ENCODE measurements at places on chromosomes 11 and 22.
A peak's percentile ranks its signal among the peaks of the same experiment; 100 is the strongest.

DNA sequence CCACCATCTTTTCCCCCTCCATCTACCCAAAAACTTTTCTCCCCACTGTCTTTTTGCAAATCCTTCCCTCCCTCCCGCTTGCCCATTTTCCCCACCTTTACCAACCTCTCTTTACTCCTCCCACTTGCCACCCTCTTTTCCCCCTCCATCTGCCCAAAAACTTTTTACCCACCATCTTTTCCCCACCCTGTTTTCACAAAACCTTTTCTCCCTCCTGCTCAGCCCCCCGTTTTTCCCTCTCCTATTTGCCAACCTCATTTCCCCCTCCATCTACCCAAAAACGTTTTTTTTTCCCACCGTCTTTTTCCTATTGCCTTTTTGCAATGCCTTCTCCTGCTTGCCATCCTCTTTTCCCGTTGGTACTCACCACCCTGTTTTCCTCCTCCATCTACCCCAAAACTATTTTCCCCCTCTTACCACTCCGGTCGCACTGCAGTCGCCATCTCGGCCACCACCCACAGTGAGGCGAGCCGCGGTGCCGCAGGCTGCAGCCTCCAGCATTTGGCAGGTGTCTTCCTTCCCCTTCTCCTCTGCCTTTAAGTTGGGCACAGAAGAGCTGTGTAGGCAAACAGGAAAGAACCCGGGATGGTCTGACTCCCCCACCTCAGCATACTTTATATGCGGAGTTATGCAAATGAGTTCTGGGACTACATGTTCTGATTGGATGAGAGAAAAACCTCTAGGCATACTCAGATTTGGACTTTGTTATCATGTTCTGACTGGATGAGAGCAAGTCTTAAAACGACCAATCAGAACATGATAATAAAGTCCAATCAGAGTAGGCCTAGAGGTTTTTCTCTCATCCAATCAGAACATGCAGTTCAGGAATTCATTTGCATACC lies 121.2 kb upstream of the VPREB1 start:
- no peak for DNase-seq

DNA sequence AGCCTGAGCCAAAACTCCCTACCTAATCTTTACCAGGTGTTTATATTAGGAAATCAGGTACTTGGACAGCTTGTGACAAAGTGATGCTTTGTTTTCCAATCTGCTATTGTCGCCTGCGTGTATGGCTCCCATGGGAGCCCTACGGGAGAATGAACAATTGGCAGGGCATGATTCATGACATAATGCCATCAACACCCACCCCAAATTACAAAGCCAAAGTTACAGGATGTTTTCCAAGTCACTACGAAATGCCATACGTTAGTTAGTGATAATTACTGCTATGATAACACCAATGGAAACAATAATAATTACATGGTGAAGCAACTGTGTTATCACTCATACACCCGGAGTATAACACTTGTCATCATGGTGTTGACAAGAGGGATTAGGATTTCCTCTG lies 226.4 kb downstream of the FAM181B start:
- DNase-seq: no peak

DNA sequence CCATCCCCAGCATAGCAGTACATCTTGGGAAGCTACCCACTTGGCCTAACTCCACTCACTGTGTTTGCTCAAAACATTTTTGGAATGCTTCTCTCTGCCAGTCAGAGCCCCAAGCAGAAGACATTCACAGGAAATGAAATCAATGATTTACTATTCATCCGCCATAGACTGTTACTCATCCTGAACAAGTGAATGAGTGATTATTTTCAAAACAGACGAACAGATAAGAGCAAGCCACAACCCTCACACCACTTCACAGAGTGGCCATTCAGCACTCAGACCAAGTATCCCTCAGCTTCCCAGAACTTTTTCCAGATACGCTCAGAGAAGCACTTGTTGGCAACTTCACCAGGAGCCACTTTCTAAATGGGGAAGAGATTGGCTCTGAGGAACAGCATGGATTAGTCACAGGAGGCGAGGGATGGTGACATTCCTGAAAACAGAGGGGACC lies 13.0 kb upstream of the UBASH3B start:
- DNase-seq: no peak

DNA sequence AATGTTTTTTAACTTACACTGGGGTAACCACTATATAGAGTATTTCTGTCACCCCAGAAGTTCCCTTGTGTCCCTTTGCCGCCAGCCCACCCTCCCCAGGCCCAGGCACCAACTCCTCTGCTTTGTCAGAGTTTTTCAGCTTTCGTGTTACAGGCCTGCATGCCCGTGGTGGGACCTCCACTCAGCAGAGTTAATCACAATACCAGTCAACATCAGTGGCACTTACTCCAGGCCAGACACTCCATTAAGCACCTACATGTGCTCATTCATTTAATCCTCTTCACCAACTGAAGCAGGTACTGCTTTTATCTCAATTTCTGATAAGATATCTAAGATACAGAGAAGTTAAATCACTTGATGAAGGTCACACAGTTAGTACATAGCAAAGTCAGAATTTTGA lies 63.3 kb downstream of the LIF start:
- no peak for DNase-seq

GRCh38 chr22:35743326-35743860 lies 25.7 kb downstream of the APOL5 start:
- no peak for DNase-seq

- no peak for DNase-seq
Measured at GRCh38 chr11:133834682-133835592, 10.4 kb downstream of the SPATA19 start.

GRCh38 chr11:57502870-57503269 lies 12.6 kb downstream of the SLC43A1 start:
- DNase-seq: no peak

- DNase-seq: peak; percentile 61
Measured at GRCh38 chr11:64331569-64332371, 8.2 kb upstream of the CCDC88B start.

GRCh38 chr22:25091458-25091857 lies 108.2 kb upstream of the CRYBB3 start:
- DNase-seq: no peak

DNA sequence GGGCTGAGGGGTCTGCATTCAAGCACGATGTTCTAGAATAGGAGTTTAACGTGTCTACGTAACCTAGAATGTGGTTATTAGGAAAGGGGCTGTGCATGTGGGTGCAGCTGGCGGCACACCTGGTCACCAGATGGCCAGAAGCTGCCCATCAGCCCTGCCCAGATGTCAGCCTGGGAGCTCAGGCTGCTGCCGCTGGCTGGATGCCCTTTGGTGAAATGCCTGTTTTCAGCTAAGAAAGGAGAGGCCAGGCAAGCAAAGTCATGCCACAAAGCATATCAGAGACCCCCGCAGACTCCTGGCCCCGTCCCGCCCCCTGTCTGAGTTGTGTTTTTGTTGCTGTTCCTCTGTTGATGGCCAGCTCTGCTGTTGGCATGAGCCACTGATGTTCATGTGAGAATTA lies 11.3 kb upstream of the ADORA2A start:
- no peak for DNase-seq

DNA sequence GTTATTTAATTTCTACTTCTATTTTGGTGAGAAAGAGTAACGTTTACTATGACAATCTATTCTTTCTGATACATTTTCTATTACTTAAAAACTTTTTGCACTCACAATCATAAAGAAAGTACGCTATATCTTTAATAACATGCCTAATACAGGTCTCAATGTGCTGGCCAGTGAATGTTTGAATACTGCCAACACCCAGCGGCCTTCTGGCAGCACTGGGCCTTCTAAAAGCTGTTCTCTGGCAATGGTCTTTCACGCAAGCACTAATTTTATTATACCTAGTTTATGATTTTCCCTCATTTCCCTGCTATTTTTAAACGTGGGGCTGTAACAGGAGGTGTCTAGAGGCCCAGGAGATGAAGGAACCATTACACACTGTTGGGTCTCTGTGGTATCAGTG lies 349.8 kb upstream of the PITPNB start:
- no peak for DNase-seq

GRCh38 chr22:30337461-30337778 lies 10.7 kb upstream of the TBC1D10A start:
- DNase-seq: no peak

GRCh38 chr22:43376765-43377547 lies 33.8 kb upstream of the SCUBE1 start:
- no peak for DNase-seq

- DNase-seq: no peak
Measured at GRCh38 chr22:42066126-42066761, 4.4 kb downstream of the NAGA start.

DNA sequence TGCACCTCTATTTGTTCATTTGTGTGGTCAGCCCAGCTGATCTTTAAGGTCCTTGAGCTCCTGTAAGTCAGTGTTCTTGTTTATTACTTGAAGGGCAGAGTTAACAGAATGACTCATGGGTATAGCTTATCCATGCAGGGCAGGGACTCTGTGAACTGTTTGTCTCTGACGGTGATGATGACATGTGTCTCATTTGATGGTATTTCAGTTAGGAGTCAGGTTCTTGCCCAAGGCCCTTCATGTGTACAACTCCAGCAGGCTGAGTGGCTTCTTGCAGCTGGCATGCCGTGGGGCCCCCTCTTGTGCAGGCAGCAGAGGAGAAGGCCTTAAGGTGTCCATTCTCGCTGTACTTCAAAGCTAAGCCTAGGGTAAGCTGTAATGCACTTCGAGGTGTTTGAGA lies 165.1 kb downstream of the DBX1 start:
- DNase-seq: no peak

GRCh38 chr22:21003782-21004181 lies 1.9 kb upstream of the THAP7 start:
- DNase-seq: no peak

GRCh38 chr11:11486423-11486822 lies 133.4 kb upstream of the CSNK2A3 start:
- no peak for DNase-seq

DNA sequence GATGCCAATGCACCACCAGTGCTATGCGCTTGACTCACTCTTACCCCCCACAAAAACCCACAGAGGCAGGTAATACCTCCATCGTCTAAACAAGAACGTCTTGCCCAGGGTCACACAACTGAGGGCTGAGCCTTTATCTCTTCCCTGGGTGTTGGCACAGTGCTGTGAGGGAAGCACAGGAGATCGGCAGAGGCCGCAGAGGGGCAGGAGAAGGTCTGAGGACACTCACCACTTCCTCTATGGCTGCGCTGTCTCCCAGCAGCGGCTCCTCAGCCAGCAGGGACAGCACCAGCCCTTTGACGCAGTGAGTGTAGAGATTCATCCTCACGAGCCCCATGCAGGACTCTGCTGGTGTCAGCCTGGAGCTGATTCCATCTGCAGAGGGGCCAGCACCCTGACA lies 19.9 kb downstream of the HPS4 start:
- no peak for DNase-seq

GRCh38 chr11:70580036-70580805 lies 181.9 kb downstream of the CTTN start:
- no peak for DNase-seq

DNA sequence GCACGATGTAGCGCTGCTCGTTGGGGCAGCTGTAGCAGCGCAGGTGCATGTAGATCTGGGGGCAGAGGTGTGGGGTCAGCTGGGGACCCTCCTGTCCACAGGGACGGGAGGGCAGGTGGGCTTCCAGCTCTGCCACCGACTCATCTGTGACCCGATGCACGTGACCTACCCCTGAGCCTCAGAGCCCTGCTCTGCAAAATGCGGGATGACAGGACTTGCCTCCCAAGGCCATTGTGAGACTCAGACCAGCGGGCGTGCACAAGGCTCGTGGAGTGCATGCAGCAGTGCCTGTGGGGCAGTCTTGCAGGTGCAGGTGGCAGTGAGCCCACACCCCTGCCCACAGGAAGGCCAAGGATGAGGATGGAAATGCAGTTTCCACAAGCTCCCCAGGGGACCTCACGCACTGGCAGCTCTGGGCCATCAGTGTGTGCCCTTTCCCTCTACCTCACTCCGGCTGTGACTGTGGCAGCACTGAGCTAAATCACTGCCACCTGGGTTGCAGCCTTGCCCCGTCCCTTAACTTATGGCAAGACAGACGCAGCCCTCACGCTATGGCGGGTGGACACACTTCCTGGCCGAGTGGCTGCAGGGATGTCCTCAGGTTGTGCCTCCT lies 26.7 kb downstream of the TMEM184B start:
- DNase-seq: no peak

GRCh38 chr11:67606093-67606491 lies 644 bp upstream of the NDUFV1 start:
- no peak for DNase-seq

- no peak for DNase-seq
Measured at GRCh38 chr11:90717522-90717921, 494.7 kb upstream of the CHORDC1 start.

DNA sequence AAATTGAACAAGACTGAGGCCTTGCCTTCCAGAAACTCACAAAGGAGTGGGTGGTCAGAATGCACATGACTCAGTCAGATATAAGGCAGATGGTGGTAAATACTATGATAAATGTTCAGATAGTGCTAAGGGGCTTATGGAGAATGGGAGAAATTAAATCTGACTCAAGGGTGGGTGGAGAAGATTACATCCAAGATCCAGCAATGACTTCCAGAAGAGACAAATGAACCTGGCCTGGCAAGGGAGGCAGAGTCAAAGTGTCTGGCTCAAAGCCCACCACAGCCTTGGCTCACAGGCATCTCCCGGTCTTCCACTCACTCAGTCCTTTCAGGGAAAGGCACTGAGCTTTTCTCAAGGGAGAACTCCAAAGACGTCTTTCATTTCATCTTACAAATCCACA lies 6.1 kb upstream of the ZBTB16 start:
- DNase-seq: no peak

DNA sequence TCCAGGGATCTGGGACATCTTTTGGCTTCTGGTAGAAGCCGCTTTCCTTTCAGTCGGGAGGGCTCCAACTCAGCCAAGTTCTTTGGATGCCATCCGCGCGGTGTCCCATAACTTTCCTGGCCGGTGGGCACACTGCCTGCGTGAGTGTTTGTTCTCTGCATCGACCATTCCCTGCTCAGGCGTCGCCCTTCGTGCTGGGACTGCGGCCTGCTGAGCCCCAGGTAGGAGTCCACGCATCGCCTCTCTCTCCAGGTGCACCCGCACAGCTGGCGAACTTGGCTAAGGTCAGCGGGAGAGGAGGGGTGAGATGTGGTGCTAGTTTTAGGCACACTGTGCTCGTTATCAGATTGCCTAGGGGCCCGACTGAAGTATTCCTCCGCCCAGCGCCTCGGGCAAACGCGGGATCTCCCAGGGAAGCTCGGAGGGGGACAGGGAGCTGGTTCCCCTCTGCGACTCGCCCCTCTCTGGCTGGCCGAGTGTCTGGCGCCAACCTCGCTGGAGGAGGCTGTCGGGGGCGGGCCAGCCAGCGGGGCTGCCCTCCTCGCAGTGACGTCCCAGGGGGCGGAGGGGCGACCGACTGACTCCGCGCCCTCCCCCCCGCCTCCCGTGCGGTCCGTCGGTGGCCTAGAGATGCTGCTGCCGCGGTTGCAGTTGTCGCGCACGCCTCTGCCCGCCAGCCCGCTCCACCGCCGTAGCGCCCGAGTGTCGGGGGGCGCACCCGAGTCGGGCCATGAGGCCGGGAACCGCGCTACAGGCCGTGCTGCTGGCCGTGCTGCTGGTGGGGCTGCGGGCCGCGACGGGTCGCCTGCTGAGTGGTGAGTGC lies at the start of gene LAYN:
Gene LAYN, plus strand, starts transcription at position 607 of the 823 bp plus-strand sequence. Its CDS starts 124 bp downstream, at position 731.
- peak; percentile 36 for DNase-seq

DNA sequence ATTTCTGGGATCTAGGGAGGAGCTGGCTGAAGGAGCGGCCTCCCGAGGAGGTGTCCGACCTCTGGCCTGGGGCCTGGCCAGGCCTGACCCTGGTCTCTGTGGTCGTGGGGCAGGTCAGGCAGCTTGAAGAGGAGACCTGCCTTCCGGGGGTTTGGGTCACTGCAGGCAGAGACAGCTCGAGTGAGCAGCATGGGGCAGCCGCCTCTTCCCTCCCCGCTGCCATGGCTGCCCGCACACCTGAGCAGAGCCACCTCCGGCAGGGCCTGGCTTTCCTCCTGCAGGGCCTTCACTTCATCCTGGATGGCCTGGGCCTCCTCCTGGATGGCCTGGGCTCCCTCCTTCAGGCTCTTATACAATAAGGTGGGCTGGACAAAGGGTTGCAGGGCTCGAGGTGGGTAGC lies 8.0 kb upstream of the NAALADL1 start:
- no peak for DNase-seq
